ENCODE measurements at places on chromosomes 2 and 18.

DNA sequence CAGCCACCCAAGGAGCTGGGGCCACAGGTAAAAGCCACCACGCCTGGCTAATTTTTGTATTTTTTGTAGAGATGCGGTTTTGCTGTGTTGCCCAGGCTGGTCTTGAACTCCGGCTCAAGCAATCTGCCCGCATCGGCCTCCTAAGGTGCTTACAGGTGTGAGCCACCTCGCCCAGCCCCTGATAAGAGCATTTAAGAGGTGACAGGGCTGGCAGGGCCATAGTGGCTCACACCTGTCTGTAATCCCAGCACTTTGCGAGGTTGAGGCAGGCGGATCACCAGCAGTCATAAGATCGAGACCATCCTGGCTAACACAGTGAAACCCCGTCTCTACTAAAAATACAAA is 9.0 kb upstream of the CNNM3 start:
- no peak for DNase-seq

DNA sequence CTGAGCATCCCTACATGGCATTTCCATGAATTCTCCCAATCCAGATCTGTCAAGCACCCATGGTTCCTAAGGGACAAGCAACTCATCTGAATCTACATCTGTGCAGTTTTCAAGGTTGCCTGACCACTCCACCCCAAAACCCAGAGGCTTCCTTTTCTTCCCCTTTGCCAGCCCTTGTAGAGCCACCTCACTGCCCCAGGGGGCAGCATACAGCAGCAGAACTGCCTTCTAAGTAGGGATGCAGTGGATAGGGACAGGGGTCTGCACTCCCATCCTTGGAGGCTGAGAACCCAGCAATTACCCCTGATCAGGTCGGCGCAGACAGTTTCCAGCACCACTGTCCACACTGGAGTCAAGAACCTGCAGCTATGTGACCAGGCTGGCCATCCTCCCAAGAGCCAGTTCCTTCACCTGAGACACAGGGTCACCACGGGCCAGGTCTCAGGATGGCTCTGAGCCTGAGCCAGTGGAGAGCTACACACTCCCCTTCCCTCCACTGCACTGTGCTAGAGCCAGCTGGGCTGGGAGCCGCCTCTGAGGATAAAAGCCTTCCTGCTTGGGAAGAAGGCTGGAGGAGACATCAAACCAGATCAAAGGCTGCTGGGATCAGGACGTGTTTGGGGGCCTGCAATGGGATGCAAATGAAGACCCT is 283.1 kb downstream of the CELF4 start:
- no peak for DNase-seq

GRCh38 chr2:188720811-188721605 is 253.2 kb upstream of the COL3A1 start:
- no peak for DNase-seq

- no peak for DNase-seq
Measured at GRCh38 chr2:187502467-187502866, 51.8 kb downstream of the TFPI start.

- no peak for DNase-seq
Measured at GRCh38 chr18:76989647-76990190, 142.9 kb downstream of the MBP start.

All from cortex of kidney (tissue), 1 donor.